ENCODE measurements at places on chromosomes 13 and 19.

GRCh38 chr19:50203281-50204080 is at the start of gene MYH14:
Gene MYH14 (plus strand): TSS chr19:50203622. CDS start chr19:50210366, 6,744 bp downstream.
- peak; percentile 12 for DNase-seq

- no peak for DNase-seq
Observed at GRCh38 chr13:27925220-27925991, 5.6 kb downstream of the PDX1 start.

DNA sequence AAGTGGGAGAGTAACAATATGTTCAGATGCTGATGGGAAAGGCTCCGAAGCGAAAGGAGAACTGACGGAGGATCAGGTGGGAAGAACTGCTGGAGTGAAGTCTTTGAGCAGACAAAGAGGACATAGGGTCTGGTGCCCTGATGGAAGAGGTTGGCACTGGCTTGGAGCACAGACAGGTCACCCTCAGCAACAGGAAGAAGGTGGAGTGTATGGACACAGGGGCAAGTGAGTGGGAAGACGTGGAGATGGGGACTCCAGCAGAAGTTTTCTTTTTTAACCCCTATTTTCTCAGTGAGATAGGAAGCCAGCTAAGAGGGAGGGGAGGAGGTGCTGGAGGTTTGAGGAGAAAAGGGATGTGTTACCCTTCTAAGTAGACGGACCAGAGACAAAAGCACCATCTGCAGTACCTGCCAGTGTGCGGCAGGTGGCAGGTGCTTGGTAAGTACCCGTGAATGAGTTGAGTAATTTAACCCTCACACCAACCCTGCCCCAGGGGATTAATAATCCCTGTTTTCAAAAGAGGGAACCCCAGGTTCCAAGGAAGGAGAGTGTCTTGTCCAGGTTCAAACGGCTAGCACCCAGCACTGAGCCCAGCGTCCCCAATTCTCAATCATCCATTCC is 11.2 kb downstream of the HAS1 start:
- no peak for DNase-seq

GRCh38 chr19:2039959-2040646 is 10.9 kb downstream of the MKNK2 start:
- DNase-seq, result no peak

DNA sequence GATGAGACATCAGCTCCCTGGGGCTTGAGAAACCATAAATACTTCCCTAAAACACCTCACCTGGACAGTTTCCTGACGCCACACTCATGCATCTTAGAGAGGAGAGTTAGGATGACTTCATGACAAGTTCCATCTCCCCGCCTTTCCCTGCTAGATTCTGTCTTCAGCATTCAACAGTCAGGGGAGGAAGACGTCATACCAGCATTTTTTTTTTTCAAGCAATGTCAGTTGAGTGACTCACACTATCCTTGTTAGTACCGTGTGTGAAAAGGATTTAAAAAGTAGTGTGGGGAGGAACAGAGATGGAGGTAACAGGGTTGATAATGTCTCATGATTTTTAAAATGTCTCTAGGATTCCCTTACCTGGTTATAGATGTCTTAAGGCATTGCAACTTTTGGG is at the start of gene OR7D2:
Gene OR7D2, plus strand, starts transcription at position 79 of the 400 bp plus-strand sequence. CDS start 6,803 bp downstream, outside the sequence.
- DNase-seq, result no peak

- DNase-seq, result no peak
Observed at GRCh38 chr13:39684531-39685137, 29.2 kb downstream of the COG6 start.

DNA sequence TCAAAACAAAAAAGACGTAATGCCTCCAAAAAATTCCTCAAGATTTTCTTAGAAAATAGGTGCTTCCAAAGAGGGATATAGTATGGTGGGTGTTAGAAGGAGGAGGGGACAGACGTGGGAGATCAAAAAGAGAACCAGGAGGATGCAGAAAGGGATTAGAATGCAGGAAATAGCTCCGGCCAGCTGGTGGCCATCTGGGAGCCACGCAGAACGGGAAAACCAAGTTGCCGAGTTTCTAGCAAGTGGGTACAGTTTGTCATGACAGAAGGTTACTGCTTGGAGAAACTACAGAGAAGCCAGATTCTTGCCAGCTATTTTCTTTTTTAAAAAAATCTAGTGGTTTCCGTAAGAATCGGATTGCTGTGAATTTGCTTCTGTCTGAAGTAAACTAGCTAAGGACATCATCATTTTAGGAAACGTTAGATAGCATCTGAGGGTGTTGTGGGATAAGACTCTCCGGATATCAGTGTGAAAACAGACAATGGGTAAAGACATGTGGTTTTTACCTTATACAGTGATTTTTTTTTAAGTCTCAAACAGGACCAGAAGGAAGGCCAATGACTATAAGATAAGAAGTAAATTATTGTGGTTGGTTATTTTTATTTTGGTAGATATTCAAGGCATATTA is 104.9 kb downstream of the HSPH1 start:
- no peak for DNase-seq

GRCh38 chr19:44740351-44740824 is 8.1 kb upstream of the BCL3 start:
- DNase-seq, result no peak

DNA sequence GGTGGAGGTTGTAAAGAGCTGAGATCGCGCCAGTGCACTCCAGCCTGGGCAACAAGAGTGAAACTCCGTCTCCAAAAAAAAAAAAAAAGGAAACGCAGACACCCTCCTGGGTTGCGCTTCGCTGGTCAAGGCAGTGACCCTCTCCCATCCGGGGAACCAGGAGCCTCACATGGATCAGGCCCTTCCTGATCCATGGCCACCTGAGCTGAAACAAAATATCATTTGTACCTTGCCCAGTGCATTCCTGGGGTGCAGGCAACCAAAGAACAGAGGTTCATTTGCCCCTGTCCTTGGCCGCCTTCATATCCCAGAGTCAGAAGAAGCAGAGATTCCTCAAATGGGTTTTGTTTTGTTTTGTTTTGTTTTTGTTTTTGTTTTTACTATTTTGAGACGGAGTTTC is 8.0 kb upstream of the LSM4 start:
- no peak for DNase-seq

DNA sequence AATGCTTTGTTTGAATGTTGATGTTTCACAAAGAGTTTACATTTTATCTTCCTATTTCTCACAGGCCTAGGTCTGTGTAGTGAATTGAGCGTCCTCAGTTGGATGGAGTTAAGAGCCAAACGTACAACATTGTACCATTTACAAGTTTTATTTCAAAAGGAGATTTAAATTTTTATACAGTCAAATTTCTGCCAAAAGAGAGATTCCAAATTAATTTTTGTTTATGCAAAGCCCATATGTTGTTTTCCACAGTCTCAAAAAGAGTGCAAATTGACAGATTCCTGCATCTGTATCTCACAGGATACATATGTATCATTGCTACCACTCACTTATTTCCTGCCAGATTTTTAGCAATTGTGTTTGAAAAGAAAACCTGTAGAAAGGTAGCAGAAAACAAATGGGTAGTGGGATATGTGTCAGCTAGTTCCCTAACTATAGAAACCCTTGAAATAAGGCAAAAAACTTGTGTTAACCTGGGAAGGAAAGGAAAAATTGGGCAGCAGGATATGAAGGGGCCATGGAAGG is 46.1 kb downstream of the DGKH start:
- no peak for DNase-seq

DNA sequence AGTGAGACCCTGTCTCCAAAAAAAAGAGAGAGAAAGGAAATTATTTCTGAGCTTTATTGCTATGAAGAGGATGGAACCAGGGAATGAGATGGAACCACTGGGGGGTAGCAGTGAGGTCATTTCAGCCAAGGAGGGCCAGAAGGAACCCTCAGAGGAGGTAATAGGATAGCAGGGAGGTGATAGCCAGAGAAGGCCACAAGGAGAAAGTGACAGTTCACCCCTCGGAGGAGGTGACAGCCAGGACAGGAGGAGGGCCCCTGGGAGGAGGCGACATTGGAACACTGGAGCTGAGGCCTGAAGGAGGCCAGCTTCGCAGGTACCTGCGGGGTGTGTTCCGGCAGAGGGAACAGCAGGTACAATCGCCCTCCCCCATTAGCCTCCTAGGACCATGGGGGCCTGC is 675 bp upstream of the PGPEP1 start:
- DNase-seq, result no peak

DNA sequence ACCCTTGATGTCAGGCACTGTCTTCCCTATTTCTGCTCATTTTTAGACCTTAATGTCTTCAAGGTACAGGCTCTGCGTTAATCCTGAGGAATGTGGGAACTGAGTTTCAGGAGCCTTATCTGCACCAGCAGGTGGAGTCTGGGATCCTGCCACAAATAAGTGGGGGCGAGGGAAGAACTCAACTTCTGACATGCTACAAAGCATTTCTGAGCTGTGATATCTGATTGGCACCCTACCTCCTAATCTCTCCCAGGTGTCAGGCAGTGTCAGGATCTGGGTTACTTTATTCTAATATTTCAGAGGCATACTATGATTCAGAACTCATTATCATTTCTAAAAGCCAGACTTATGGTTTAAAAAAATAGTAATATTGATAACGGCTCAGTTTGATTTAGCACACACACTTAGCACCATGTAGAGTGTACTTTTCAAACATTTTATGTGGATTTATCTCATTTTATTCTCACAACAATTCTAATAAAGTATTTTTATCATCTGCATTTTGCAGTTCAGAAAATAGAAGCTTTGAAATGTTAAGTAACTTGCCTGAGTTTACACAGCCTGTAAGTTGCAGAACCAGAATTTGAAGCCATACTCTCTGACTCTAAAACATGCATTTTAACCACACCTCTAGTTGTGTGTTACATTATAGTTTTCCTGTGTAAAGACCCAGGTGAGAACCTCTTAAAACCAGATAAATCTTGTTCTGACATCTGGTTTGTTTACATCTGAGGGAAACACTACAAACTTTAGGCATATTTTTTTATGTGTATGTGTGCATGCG is 358.6 kb downstream of the TDRD3 start:
- no peak for DNase-seq

DNA sequence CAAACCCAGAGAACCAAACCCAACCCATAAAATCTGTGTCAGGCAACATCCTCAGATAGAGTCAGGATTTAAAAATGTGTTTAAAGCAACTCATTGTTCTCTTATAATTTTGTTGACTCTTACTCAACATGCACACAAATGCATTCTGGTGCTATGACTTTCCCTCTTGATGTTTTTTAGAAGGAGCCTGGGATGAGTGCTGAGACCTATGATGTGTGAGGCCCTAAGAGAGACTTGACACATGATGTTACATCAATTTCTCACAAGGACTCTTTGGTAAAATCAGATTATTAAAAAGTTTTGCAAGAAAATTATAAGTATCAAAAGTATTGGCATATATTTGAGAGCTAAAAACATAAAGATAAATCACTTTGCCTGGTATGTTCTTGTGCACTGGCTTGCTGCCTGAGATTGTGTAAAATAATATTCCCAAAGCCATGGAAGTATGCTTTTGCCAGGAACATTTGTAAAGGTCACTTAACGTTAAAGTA is 173.9 kb downstream of the DCLK1 start:
- DNase-seq, result no peak

- no peak for DNase-seq
Observed at GRCh38 chr19:6516659-6517291, 14.1 kb upstream of the TNFSF9 start.

- no peak for DNase-seq
Observed at GRCh38 chr13:32866921-32867320, 149.3 kb upstream of the KL start.

DNA sequence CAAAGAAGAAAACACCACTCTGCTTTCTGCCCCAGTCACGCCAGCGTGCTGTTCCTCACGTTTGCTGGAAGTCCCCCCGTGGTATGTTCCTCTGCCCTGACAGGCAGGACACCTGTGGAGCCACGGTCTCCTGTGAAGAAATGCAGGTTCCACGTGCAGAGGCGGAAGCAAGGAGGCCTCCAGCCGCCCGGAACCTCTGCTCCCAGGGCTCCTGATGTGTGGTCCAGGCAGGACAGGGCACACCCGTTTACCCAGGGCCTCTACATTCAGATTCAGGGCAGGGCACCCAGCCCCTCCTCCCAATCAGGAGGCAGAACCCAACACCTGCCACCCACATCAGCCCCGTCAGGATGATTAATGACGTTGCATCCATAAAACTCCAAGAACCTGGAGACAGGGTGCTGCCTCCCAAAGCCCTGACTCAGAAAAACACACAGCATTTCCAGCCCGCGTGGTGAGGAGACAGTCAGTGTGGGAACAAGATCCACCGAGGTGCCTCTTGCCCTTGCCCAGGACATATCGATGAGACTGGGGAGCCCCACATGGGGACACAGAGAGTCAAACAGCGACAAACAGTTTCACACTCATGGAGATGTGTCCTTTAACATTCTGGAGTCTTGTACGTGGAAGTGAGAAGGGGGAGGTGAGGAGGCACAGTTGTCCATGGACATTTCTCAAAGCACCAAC is 76.2 kb downstream of the COL4A1 start:
- no peak for DNase-seq

DNA sequence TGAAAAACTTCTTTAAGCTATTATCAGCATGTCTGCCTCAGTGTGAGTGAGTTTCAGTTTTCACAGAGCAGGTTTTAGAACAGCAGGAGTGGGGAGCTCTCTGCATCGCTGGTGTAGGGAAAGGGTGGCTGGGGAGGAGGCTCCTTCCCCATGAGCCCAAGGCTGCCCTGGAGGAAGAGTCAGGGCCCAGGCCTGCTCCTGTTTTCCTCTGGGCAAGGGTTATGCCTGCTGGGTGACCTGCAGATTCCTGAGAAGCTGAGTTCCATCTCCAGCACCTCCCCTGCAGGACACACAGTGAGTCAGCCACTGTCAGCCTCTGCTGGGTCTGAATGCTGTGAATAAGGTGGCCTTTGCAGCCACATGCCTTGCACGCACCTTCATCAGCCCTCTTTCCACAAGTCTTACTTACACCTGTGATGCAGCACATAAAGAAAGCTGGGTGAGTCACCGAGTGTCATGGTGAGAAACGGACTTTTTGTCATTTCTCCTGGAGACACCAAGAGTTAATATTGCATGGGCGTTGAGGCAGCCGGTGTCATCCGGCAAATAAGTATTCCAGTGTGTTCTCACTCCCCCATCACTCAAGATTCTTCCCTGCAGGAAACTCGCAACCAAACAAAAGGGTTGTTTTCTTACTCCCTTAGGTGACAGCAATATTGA is 186.4 kb upstream of the KL start:
- DNase-seq, result no peak

GRCh38 chr13:81318231-81319019 is 977.5 kb upstream of the SPRY2 start:
- DNase-seq, result no peak

DNA sequence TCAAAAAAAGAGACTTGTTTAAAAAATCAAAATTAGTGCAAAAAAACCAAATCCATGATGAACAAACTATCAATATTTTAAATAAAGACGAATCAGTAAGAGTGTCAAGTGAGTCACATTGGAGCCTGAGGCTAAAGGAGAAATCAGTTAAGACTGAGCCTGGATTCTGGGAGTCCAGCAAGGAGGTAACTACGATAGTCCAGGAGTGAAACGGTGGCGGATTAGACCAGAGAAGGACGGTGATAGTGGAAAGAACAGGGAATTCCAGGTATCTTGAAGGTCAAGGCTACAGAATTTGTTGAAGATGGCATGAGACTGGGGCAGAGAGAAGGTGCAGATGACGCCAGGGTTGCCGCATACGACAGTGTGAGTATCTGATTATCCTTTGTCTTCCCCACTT is 7.0 kb upstream of the NPAS1 start:
- no peak for DNase-seq

GRCh38 chr13:39821977-39822376 is 166.5 kb downstream of the COG6 start:
- DNase-seq, result no peak

- no peak for DNase-seq
Observed at GRCh38 chr13:52162279-52163101, 3.1 kb upstream of the NEK3 start.

- DNase-seq, result no peak
Observed at GRCh38 chr13:89900104-89900765, 1447.3 kb upstream of the MIR17HG start.

Measured in NCI-H187 treated with DMSO at 0.1 percent for 48 hours (cell line).